ENCODE measurements at places on chromosomes 5 and 9.

GRCh38 chr5:61120534-61120933 lies 41.7 kb downstream of the SMIM15 start:
- DNase-seq: no peak

GRCh38 chr5:148653836-148654781 lies at the start of gene HTR4:
Gene HTR4, minus strand, starts transcription at chr5:148654527. Its CDS starts 17,513 bp downstream, at chr5:148637014.
- peak; percentile 28 for DNase-seq

GRCh38 chr5:126471875-126472537 lies 48.8 kb downstream of the GRAMD2B start:
- no peak for DNase-seq

DNA sequence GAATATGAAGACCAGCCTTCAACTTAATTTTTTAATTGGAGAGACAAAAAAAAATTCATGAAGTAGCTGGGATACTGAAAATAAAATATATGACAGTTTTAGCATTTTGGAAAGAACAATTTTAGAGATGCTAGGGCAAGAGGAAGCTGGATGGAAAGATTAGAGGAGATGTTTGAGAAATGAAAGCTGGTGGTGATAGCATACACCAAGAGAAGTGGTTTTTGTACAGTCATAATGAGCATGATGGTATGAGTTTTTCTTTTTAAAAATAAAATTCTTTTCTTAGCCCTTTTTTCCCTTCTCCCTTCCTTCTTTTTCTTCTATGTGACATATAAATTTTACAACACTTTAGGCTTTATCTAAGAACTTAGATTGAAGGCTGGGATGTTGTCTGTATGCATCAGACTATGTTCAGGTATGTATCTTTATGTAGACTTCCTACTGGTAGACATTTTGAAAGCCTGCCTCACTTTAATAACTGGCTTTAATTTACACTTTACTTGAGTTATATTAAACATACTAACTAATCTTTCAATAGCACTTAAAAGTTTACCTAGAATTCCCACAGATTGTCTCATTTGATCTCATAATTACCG lies 522.5 kb downstream of the TLE4 start:
- DNase-seq: no peak

DNA sequence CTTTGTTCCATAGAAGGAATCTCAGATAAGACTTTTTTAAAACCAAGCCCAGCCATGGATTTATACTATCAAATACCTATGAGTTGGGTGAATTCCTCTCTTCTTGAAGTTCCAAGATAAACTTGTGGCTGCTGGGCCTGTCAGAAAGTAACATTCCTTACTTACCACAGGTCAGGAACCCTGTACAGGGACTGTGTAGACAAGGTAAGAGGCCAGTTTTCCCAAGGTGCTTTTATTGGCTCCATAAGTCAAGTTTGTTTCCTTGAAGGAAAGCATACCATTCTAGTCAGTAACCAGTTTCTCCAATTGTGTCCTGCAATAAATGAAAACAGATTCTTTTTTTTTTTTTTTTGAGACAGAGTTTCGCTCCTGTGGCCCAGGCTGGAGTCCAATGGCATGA lies 8.8 kb upstream of the CLTB start:
- no peak for DNase-seq

DNA sequence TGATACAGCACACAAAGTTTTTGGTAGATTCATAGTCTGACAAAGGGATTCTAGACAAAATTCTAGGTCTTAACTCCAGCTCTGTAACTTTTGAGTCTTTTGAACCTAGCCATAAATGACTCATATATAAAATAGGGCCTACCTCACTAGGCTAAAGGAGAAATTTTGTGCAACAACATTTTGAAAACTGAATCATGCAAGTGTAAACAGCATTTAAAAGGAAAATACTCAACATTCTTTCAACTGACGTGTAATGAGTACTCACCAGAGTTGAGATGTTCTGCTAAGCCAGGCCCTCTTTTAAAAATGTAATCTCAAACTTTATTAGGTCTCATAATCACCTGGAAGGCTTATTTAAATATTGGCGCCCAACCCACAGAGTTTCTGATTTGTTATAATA lies 113.2 kb downstream of the STK32A start:
- no peak for DNase-seq

DNA sequence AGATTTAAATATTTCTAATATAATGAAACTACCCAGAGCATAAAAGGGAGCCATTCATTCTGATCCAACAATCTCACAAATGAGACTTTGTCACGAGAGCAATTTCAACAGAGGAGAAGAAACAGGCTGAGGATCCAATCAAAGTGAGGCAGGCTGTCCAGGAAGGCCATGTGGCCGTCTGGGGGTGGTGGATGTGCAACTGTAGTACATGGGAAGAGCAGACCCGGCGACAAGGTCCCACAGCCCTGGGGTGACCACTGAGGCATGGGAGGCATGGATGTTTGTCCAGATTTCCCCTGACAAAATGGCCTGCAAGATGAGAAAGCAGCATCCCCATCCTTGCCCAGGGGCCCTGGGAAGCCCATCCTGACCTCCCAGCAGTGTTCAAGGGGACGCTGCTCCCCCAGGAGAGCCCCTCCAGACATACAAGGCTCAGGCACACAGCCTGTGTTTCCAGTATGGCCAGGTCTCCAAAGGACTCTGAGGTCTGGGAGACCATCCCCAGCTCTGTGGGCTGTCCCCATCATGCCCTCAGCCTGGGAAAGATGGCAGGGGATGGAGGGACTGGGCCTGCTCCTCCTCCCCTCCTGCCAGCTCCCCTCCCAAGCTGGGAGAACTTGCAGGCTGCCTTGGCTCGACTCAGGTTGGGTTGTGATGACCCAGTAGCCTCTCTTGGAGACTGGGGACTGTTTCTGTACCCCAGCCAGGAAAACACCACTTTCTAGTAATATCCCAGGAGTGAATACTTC lies 27.5 kb upstream of the FCN2 start:
- no peak for DNase-seq

DNA sequence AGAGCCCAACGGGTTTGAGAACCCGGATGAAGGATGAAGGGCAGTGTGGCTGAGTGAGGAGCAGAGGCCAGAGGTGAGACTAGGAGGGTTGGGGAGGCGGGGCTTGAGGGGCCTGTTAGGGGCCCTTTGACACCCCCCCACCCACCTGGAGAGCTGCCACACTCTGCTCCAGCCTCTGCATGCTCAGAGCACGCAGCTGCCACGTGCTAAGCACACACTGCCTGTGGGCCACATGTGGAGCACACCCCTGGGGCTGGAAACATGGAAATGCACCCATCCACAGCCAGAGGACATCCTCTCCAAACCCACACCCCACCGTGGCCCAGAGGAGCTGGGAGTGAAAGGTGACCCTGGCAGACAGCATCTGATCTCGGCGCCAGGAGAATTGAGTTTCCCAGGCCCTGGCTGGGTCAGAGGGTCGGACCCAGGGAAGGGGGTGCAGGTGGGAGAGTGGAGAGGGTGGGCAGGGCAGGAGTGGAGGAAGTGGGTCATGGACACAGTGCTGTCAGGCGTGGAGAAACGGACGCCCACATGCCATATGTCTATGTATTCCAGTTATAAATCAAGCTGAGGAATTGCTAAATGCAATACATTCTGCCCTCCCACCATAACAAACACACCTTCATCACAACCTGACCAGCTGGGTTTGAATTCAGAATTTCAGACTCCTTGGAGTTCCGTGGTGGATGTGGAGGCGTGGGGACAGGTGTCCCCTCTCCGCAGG lies 5.9 kb downstream of the DNM1 start:
- DNase-seq: no peak
